ENCODE measurements at places on chromosomes 7 and 10.

DNA sequence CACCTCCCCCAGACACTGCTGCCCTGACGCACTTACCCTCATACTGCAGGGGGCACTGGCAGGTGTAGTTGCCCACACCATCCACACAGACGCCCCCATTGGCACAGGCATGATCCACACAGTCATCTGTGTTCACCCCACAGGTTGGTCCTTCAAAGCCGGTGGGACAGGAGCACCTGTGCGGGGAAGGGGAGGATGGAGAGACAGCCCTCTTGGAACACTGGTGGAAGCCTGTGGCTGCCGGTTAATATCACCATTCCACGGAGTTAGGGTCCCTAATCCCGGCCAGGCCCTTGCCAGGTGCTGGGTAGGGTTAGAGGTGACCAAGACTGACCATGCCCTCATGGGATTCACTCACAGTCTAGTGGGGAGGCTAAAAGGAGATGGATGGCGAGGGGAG is 171.8 kb downstream of the SLIT1 start:
- no peak for DNase-seq

GRCh38 chr7:83866582-83866981 is 217.6 kb upstream of the SEMA3E start:
- DNase-seq = no peak

DNA sequence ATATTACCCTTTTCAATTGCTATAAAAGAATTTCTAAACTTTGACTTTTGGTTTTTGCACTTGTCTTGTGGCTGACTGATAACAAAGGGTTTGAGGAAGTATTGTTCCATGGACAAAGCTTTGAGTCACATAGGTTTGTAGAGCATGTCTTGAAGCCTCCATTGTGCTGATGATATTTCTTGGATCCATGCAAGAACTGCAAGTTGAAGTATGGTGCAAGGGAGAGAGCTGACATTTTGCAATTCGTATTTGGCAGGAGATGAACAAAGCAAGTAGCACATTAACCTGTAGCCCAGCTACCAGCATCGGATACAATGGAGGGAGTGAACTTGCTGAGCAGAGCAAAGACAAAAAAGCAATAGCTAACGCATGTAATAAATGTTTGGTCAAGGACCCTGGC is 23.4 kb downstream of the MGAM2 start:
- no peak for DNase-seq

- DNase-seq = no peak
Observed at GRCh38 chr7:33965183-33965744, 59.9 kb downstream of the BMPER start.

GRCh38 chr7:101624246-101625001 is 4.7 kb downstream of the MYL10 start:
- DNase-seq = no peak

GRCh38 chr10:102287538-102287937 is 42.2 kb downstream of the GBF1 start:
- DNase-seq = no peak

DNA sequence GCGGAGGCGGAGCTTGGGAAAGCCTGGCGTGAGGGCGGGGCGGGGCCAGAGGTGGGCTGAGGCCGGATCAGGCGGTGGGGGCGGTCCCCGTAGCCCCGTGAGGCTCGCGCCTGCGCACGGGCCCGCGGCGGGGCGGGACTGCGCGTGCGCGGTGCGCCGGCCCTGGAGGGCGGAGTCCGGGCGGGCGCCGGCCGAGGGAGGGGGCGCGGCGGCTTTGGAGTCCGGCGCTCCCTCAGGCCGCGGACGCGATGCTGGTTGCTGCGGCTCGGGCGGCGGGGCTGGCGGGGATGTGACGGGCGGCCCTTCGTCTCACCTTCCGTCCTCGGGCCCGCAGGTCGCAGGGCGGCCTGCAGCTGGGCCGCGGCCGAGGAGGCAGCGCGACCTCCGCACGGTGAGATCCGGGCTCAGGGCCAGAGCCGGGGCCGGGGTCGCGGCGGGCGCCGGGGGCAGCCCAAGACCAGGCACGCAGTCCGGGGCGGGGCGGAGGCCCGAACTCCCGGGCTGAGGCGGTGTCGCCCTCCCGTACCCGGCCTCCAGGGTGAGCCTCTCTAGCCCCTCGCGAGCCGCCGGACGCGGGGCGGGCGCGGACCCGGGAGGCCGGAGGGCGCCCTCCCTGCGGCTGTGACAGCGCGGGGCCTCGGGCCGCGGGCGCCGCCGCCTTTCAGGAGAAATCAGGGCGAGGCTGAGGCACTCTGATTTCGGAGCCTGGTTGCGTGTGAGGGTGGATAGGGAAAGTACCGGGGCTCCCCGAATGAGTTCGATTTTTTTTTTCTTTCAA is at the start of gene CCSER2:
Gene CCSER2, plus strand, starts transcription at position 172 of the 778 bp plus-strand sequence. CDS start 42,464 bp downstream, outside the sequence.
- peak; percentile 87 for DNase-seq

DNA sequence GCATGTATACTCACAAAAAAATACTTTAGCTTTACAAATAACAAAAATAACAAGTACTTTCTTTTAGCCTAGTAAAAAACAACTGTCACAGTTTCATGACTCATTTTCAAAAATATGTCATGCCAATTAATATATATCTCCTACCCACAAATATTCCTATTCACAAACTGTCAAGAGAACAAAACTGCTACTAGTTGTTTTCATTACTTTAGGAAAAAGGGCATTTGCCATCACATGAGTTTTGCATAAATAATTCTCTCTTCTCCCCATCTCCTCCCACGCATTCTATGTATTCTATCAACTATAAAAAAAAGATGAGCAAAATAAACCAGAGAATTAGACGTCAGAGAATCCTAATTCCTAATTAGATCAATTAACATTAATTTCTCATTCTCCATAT is 87.6 kb downstream of the PIP4K2A start:
- DNase-seq = no peak

DNA sequence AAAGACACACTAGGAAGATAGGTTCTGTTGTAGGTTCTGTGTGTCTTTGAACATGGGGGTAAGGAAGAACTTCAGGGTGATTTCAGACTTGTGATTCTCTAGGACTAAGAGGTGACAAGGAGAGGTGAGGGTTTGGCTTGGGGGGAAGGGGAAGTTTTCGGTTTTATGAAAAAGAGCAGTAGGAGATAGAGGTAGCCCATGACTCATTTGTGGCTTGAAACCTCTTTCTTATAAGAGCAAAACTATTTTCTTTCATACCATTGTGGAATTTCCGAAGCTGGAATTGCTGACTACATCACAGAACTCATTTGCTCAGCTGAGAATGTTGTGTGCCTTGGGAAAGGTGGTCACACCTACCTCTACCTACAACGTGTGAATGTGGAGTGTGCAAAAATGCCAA is 39.6 kb upstream of the IKZF1 start:
- peak; percentile 32 for DNase-seq

GRCh38 chr10:106679314-106679713 is 485.2 kb downstream of the SORCS1 start:
- no peak for DNase-seq

- no peak for DNase-seq
Observed at GRCh38 chr7:137209151-137209817, 134.2 kb downstream of the PTN start.

DNA sequence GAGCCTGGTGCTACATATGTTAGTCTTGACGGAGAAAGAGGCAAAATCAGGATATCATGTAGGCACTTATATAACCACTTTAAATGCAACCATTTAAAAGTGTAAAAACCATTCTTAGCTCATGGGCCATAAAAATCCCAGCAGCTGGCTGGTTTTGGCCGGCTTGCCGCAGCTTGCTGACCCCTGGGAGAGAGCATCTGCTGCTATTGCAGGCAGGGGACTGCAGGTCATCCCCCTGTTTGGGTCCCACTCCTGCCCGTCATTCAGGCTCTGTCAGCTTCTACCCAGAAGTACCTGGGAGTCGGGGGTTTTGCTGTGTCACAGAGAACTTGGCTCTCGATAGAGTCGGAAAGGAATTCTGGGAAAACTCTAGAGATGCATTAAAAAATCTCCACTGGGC is 187.4 kb downstream of the CUX1 start:
- no peak for DNase-seq

- no peak for DNase-seq
Observed at GRCh38 chr10:36542493-36542892, 582.9 kb upstream of the ANKRD30A start.

DNA sequence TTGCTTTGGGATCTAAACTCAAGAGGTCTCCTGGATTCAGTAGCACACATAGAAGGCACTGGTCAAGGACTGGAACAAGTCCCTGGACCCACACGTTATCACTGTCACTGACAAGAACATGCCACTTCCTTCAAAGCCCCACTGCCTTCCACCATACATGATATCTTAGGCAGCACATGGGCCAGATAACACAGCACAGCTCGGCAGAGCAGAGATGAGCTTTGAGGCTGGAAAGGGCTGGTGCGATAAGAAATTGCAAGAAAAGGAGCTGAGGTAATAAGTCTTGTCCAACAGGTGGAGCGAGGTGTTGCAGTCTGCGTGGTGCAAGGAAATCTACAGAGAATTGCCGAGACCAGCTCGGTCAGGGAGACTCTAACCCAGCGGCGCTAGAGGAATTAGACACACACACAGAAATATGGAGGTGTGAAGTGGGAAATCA is 139.8 kb upstream of the CDK13 start:
- DNase-seq = no peak

GRCh38 chr7:22718200-22718711 is 8.7 kb upstream of the IL6 start:
- DNase-seq = no peak

DNA sequence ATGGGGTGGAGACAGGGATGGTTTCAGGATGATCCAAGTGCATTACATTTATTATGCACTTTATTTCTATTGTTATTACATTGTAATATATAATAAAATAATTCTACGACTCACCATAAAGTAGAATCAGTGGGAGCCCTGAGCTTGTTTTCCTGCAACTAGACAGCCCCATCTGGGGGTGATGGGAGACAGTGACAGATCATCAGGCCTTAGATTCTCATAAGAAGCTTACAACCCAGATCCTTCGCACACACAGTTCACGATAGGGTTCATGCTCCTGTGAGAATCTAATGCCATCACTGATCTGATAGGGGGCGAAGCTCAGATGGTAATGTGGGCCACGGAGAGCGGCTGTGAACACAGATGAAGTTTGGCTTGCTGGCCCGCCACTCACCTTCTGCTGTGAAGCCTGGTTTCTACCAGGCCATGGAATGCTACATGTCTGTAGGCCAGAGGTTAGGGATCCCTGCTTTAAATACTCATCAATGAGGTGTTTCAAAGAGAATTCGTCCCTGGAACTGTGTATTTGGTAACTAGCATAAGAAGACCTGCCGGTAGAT is 21.2 kb upstream of the PRKCQ start:
- no peak for DNase-seq

- no peak for DNase-seq
Observed at GRCh38 chr10:45454262-45454661, 80.2 kb downstream of the ALOX5 start.

DNA sequence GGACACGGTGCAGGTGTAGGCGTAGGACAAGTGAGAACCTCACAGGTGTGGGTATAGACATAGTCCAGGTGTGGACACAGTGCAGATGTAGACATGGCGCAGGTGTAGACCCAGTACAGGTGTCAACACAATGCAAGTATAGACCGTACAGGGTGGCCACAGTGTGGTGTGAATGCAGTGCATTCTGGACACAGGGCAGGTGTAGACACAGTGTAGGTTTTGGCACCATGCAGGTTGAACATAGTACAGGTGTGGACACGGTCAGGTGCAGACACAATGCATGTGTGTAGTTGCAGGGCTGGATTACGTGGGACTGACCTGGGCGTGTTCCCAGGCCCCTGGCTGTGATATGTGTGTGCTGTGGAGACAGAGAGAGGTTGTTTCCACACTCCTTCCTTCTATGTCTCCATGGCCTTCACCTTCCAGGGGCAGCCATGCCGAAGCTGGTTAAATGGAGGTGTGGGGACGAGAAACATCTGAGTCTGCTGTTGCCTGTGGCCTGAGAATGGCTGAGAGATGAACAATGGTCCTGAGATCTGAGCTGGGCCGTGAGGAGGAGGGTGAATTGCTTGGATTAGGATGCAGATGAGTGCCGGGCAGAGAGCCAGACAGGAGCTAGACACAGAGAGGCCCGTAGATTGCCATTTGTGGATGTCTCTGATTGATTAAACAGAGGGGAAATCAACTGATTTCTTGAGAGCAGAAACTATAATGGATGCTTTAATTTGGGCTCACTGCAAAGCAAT is 343.9 kb upstream of the SHH start:
- DNase-seq = no peak

GRCh38 chr7:55426676-55427075 is 61.5 kb downstream of the LANCL2 start:
- no peak for DNase-seq

GRCh38 chr10:131445623-131446022 is 134.1 kb upstream of the TCERG1L start:
- no peak for DNase-seq

GRCh38 chr10:125980521-125981035 is 84.2 kb downstream of the FANK1 start:
- no peak for DNase-seq

GRCh38 chr7:84783141-84783778 is 403.6 kb downstream of the SEMA3D start:
- no peak for DNase-seq

GRCh38 chr10:116774728-116775151 is 32.4 kb upstream of the HSPA12A start:
- no peak for DNase-seq

GRCh38 chr10:112184052-112184371 is 447 bp upstream of the GPAM start:
- no peak for DNase-seq

GRCh38 chr7:69653806-69654205 is 55.5 kb downstream of the AUTS2 start:
- no peak for DNase-seq

GRCh38 chr10:69873135-69873639 is 71.5 kb downstream of the COL13A1 start:
- no peak for DNase-seq

DNA sequence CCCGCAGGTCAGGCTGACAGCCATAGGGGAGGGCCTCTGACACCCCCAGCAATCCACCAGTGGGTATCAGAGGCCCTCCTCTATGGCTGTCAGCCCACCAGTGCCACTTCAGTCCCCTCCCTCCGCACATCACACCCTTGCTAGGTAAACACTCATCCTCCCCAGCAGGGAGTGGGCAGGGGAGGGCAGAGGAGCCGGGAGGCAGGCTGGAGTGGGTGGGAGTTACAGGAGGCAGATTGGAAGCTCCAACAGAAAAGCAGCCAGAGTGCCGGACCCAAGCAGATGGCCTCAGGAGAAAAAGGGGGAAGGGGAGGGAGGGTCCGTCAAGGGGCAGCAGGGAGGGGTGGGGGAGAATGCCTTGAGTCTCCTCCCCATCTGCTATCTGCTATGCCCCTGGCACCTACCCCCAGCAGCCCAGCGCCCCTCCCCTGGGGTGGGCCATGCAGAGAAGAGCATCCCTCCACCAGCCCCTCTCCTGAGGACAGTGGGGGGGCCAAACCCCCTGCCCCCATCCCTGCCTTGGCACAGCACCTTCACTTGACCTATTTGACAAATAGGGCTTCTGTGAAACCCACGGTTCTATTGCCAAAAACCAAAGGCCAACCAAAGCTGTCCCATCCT is 2.4 kb downstream of the RASGEF1A start:
- no peak for DNase-seq

DNA sequence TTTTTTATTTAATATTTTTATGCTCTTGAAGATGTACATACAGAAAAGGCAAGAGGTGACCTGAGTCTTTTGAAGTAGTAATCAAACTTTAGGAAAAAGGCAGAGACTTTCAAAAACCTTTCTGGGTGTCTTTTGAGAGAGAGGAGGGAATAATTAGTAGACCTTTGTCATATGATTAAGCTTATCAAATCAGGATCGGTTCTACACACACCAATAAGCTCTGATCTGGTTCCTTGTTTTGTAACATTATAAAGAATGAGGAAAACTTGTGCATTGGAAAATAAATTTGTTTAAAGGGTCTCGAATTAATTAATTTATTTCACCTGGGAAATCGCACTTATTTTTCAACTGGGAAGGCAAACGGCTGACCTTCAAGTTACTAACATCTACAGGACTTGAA is 11.9 kb downstream of the TWIST1 start:
- no peak for DNase-seq
